ENCODE measurements at places on chromosomes 12 and 14.
A peak's percentile ranks its signal among the peaks of the same experiment; 100 is the strongest.

- DNase-seq: no peak
Observed at GRCh38 chr12:108346727-108347710, 7.9 kb upstream of the CMKLR1 start.

GRCh38 chr12:27981874-27982273 is 9.3 kb upstream of the PTHLH start:
- DNase-seq: no peak

DNA sequence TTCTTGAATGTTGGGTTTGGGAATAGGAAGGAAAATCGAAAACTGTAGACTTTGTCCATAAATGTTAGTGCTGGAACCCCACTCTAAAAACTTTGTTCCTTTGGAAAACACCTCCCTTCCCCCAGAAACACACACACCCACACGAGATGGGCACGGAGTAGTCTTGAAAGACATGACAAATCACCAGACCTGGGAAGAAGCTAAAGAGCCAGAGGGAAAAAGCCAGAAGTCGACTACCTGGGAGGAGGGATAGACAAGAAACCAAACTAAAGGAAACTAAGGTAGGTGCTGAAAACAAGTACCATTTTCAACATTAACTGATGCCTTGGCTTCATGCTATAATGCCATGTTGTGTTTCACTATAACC is 925 bp upstream of the NANOG start:
- DNase-seq: no peak

GRCh38 chr12:75685617-75686225 is 174.3 kb upstream of the KRR1 start:
- no peak for DNase-seq

GRCh38 chr12:118850244-118850825 is 131.0 kb upstream of the SRRM4 start:
- no peak for DNase-seq

- no peak for DNase-seq
Observed at GRCh38 chr14:30960216-30960615, 65.2 kb upstream of the AP4S1 start.

DNA sequence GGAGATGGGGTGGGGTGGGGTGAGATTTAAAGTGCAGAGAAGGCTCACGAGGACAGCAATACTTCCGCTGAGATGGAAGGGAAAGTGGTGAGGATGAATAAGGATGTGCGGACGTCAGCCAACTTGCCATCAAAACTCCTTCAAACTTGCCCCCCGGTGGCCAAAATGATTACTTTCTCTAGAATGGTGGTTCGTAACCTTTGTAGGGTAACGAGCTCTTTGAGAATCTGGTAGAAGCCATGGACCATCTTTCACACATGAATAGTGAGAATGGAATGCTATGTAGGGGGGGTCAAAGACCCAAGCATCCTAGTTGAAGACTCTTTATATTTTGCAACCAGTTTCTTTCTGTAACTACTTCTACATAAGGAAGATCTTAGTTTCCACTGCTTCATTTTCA is 245.9 kb upstream of the DDHD1 start:
- no peak for DNase-seq

GRCh38 chr12:3313675-3314663 is 177.0 kb upstream of the PRMT8 start:
- no peak for DNase-seq

DNA sequence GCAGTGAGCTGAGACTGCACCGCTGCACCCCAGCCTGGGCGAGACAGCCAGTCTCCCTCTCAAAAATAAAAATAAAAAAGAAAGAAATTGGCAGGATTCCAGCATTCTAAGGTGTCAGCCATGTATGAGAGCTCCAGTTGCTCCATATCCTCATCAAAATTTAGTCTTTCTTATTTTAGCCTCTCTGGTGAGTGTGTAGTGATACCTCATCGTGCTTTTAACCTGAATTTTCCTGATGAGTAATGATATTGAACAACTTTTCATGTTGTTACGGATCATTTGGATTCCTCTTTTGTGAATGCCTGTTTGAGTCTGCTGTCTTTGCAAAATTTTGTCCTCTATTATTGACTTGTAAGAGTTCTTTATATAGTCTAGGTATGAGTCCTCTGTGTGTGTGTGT is 28.5 kb downstream of the CCDC60 start:
- no peak for DNase-seq

DNA sequence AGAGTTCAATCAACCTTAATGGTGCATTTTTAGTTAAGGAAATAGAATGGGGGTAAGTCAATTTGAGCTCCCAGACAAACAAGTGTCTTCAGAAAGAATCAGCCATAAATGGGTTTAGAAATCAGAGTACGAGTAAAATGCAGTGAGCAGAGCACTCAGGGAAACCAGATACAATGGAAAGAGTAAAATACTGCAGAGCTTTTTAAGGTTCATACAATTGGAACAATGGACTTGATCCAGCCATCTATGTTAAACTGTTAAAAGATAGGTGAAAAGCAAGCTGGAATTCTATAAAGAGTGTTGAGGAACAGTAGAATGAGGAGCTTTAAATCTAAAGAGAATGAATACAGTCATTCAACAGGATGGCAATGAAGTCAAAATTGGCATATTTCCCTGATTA is 23.8 kb upstream of the PCNX4 start:
- no peak for DNase-seq

DNA sequence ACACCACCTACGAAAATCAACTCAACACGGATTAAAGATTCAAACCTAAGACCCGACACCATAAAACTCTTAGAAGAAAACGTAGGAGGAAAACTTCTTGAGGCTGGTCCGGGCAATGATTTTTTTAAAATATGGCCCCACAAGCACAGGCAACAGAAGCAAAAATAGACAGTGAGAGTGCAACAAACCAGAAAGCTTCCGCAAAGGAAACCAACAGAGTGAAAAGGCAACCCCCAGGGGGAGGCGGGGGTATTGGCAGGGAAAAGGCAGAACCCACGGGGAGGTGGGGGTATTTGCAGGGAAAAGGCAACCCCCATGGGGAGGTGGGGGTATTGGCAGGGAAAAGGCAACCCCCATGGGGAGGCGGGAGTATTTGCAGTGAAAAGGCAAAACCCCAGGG is 20.5 kb upstream of the FBRSL1 start:
- DNase-seq: no peak

GRCh38 chr14:23539248-23540140 is 12.1 kb downstream of the ZFHX2 start:
- no peak for DNase-seq

GRCh38 chr14:58298477-58299400 is at the start of gene ARID4A:
Gene ARID4A, plus strand, starts transcription at chr14:58298555. Its CDS starts 1,300 bp downstream, at chr14:58299855.
- peak; percentile 71 for DNase-seq

DNA sequence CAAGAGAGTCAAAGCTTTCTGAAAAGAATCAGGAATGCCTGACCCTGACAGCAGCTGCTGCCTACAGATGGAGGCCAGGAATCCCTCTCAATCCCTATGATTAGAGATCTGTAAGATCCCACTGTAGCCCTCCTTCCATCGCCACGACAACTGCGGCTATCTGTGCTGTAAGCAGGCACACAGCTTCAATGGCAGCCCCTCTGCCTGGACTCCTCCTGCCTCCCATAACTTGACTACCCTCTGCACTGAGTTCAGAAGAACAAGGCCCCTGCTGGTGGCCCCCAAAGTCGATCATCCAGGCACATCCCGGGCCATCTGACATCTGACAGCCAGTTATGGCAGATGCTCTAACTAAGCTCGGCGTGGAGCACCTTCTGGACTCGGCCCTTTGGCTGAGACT is 2.9 kb downstream of the CLMN start:
- DNase-seq: no peak

DNA sequence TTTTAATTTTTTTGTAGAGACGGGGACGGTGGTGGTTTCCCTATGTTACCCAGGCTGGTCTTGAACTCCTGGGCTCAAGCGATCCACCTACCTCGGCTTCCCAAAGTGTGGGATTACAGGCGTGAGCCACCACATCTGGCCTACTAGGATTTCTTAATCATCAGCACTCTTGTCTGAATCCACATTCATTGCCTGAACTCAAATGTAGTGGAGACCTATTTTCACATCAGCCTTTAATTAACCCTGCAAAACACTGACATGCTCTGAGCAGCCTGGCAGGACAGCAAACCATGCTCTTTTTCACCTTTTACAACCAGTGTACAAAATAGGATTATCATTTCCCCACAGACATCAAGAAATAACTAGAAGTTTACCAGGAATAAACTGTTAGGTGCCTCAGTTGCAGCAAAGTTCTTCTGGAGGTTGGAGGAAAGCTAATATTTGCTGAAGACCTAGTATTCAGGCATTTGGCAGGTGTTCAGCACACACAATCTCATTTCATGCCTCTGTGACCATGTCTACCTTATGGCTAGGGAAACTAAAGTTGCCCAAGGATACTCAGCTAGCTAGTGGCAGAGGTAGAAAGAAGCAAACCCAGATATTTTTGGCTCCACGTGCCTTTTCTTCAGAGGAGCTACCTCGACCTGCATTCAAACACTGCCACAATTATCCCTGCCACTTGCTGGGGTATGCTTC is 37.7 kb downstream of the CFL2 start:
- DNase-seq: no peak

GRCh38 chr14:90297876-90298629 is 33.7 kb downstream of the NRDE2 start:
- no peak for DNase-seq

DNA sequence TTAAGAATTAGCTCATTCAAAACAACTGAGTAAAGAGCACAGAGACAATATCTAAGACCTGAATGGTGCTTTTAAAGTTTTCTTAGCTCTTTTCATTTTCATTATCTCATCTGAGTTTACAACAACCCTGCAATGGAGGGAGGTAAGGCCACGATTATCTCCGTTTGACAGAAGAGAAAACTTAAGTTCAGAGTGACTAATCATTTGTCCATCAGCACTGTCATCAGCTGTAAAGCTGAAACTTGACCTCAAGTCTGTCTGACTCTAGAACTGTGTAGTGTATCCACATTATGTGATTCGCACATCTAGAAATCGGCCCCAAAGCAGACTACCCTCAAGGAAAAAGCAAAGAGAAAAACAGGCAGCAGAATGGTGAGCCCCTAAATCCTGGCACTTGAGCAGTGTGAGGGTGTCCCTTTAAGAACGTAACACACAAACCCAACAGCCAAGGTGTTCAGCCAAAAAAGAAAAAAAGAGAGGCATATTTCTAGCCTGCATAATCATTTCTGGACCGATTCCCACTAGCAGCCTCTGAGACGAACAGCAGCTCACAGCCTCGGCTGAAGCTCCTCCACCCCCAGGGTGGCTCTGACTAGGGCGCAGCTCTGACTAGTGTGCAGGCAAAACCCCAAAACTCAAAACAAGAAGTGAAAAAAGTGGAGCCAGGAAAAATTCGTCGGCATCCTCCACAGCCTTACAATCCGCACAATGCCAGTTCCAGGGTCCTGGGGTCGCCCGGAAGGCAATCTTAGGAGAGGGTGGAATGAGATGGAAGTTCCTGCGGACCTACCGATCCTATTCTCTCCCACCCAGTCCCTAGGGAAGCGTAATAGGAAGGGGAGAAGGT is 1.6 kb downstream of the STXBP6 start:
- no peak for DNase-seq

GRCh38 chr12:41908206-41908605 is 236.5 kb downstream of the GXYLT1 start:
- DNase-seq: no peak

- DNase-seq: no peak
Observed at GRCh38 chr12:112488257-112488876, 69.6 kb downstream of the PTPN11 start.

DNA sequence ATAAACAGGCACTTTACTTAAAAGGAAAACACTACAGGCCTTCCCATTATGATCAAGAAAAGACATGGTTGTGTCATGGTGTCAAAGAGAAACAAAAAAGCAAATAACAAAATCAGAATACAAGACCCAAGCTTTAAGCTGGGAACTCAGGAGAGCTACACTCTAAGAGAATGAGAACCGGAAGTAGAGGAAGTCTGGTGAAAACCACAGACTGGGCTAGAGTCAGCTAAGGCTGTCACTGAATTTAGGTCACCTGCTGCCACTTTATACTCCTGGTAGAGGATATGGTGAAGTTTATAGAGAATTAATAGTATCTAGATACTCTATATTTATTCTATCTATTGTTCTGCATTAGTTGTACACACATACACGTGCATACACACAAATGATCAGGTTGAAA is 971.7 kb downstream of the FLRT2 start:
- DNase-seq: no peak

DNA sequence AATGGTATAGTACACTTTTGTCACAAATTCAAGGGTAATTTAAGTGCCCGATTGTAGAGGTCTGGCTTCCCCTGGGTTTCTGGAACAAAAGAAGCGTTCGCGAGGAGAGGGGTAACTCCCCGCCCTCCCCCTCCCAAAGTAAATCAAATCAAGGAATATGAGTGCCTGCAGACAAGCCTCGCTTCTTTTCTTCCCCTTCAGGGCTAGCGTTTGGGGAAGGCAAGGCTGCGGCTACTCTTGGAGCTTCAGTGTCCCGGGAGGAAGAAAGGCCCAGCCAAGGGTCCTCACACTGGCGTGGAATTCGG is 456 bp upstream of the TMPO start:
- DNase-seq: no peak

All from stimulated activated CD4-positive, alpha-beta T cell treated with anti-CD3 and anti-CD28 coated beads, Interleukin-4, amount 100 ng/mL, for 1 hour (primary cell).